ENCODE measurements at places on chromosomes 6 and 20.

DNA sequence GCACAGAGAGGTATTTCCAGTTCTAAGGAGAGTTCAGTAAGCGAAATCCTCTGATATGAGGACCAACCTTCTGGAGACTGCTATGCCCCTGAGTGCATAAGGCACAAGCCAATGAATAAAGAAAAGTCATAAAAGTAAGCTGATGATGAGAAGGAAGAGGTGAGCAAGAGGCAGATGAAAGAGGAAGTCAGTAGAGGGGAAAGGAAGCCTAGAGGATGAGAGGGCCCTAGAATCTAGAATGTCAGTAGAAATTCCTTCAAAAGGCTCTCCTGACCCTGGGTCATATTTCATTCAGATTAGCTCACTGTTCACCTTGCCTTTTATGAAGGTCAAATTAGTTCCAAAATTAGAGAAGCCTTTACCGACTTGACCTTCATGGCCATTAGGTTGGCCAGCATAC is 209.2 kb downstream of the CD83 start:
- DNase-seq = no peak

DNA sequence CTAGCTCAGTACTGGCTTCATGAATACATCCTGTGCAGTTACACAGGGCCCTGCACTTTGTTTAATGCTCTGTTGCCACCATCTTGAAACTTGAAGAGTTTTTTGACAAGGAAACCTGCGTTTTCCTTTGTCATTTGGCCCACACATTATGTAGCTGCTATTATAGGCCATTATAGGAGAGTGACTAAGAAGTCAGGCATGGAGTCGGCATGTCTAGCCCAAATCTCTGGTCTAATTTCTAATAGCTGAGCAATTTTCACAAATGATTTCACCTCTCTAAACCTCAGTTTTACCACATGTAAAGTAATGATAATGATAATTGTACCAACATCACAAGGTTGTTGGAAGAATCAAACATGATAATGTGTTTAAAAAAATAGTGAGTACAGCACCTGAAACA is 67.1 kb upstream of the MYLIP start:
- DNase-seq = no peak

DNA sequence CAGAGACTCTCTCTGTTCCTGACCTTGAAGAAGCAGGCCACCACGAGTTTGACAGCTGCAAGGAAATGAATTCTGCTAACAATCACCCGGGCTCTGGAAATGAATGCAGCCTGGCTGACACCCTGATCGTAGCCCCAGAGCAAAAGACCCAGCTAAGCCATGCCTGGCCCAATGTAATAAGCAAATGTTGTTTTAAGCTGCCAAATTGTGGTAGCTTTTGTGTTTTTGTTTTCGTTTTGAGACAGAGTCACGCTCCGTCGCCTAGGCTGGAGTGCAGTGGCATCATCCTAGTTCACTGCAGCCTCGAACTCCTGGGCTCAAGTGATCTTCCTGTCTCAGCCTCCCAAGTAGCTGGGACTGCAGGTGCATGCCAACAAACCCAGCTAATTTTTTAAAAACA is 3.3 kb upstream of the OXT start:
- DNase-seq = peak; percentile 10

- DNase-seq = peak; percentile 61
Observed at GRCh38 chr6:16476861-16477260, 238.5 kb downstream of the GMPR start.

GRCh38 chr6:151291722-151292059 is 51.9 kb downstream of the AKAP12 start:
- no peak for DNase-seq

GRCh38 chr6:88165844-88166492 is at the start of gene CNR1:
TSS of gene CNR1 (minus strand) at chr6:88166347. CDS start at chr6:88145274, 21,073 bp downstream.
- peak; percentile 77 for DNase-seq

DNA sequence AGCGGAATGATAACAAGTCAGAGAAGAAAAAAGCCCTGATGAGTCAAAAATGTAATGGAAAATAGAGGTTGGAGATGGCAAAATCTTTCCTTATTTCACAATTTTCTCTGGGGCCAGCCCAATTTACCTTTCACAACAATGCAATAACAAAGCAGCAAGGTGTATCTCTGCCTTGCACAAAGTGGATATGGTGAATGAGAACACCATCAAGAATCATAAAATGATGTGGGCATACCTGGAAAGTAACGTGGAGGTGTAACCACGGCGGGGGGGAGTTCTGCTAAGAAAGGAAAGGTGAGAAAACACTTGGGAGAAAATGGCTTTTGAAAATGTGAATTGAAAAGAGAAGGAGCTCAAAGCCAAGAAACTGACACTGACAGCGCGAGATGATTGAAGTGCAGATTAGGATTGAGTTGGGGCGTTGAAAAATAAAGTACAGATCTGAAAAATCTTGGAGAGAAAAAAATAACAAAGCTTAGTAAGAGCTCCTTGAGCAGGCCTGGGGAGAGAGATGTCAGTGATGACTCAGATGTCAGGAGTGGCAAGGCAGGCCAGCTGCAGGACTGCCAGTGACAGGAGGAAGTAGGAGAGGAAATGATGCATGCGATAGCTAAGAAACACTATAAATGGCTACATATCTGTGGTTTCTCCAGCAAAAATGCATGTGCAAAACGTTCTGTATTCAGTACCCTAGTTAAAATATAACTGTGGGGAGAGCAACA is 26.2 kb downstream of the ARHGAP18 start:
- DNase-seq = peak; percentile 76

DNA sequence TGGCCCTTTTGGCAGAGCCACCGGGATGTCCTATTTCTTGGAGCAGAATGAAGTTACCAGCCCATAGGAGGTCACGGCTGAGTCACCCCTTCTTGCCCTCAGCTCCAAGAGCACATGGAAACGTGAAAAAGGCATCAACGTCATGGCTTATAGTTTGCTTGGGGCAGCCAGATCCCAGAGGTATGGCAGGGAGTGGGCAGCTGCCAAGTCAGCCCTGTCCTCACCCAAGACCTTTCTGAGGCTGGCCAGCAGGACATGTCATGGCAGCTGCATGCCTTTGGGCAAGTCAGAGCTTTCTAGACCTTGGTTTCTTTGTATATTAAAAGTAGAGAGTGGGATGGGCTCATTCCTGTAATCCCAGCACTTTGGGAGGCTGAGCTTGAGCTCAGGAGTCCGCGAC is 8.2 kb upstream of the MDFI start:
- no peak for DNase-seq

DNA sequence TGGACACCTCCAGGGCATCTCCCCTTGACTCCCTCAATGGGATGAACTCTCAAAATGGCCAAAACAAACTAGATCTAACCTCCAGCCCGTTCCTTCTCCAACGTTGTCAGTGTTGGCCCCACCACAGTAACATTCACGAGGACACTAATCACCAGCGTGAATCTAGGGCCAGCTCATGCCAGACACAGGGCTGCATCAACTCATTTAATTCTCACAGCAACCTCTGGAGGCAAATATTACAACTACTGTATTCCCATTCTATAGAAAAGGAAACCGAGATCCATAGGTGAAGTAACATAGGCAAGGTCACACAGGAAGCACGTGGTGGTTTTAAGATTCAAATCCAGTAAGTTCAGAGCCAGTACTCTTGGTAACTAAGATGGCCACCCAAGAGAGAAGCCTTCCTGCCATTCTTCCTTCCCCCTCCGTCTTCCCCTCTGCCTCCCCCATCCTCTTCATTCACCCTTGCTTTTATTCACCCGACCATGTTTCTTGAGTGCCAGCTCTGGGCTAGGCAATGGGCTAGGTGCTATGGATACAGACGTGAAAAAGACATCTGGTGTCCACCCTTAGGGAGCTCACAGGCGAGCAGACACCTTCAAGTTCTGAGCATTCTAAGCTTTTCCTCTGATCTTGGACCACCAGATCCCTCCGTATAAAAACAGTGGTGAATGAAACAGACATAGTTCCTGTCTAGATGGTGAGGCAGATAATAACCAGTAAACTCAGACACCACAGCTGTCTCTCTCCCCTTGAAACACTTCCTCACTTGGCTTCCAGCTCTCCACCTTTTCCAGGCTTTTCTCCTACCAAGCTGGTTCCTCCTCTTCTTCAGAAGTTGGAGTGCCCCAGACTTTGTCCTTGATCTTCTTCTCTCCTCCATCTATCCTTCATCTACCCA is 9.6 kb downstream of the CCM2L start:
- DNase-seq = no peak

DNA sequence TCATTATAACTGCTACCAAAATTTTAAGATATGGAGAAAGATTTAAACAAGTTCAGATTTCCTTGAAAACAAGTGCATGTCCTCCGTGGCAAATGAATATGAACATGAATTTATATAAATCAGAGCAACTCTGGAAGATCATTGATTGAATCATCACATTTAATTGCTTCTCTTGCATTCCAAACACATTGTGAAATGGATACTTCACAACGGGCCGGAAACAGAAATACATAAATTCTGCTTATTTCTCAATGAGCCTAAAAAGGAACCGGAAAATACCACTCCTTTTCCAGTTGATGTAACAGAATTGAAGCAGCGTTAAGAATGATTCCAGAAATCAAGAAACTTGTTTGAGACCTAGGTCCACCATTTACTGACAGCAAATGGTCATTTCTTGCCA is 134.6 kb upstream of the BTN3A2 start:
- DNase-seq = no peak

DNA sequence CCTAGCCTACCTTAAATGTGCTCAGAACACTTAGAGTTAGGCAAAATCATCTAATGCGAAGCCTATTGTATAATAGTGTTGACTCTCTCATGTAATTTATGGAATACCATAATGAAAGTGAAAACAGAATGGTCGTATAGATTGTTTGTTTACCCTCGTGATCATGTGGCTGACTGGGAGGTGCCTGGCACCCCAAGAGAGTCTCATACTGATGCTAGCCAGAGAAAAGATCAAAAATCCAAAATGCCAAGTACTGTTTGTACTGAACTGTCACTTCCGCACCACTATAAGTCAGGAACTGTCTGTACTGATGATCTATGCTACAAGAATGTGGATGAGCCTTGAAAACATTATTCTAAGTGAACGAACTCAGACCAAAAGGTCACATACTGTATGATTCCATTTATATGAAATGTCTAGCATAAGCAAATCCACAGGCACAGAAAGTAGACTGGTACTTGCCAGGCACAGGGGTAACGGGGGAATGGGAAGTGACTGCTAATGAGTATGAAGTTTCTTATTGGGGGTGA is 22.4 kb downstream of the ZMYND8 start:
- DNase-seq = no peak

DNA sequence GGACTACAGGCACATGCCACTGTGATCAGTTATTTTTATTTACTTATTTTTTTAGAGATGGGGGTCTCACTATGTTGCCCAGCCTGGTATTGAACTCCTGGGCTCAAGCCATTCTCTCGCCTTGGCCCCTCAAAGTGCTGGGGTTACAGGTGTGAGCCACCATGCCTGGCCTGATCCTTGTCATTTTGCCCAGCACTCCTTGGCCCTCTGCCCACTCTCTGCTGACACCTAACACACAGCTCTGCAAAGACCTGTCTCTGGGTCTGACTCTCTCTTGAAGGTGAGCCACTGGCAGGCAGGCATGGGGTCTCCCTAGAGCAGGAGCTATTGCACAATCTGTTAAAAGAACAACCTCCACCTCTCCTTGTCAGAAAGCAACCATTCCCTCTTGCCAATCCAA is 155.6 kb downstream of the ZFP64 start:
- DNase-seq = no peak

DNA sequence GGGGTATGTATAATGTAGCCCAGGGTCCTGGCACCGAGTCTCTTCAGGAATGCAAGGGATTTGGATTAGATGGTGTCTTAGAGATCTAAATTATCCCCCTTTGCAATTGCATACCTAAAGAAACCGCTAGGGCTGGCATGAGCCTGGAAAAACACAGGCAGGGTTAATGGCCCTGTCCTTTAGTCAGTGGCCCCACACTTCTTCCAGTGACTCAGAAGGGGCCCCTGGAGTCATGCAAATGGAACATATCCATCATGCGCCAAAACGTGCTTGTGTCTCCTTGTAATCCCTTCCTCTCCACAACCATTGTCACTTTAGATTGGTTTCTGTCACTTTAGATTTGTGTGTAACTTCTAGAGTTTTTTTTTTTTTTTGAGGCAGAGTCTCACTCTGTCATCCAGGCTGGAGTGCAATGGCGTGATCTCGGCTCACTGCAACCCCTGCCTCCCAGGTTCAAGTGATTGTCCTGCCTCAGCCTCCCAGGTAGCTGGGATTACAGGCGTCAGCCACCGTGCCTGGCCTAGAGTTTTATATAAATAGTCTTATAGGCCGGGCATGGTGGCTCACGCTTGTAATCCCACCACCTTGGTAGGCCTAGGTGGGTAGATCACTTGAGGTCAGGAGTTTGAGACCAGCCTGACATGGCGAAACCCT is 8.7 kb upstream of the MYBL2 start:
- DNase-seq = no peak

GRCh38 chr6:164185471-164185871 is 771.0 kb downstream of the QKI start:
- no peak for DNase-seq

- DNase-seq = no peak
Observed at GRCh38 chr6:85660181-85660611, 17.5 kb upstream of the SYNCRIP start.

DNA sequence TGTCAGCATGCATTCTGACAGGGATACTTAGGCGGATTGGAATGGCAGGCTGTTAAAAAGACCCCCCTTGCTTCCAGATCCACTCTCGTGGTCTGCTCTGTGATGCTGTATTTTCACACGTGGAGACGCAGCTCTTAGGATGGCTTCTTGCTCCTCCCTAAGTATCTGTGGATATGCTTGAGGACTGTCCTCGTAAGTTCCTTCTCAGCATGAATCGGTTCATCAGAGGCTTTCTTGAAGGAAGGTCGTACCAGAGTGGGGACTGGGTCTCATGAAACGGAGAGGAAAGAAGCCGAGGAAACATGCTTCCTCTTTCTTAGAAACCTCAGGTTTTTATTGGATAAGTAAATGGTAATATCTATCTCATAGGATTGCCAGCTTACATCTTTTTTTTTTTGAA is 220.4 kb downstream of the FARS2 start:
- no peak for DNase-seq

DNA sequence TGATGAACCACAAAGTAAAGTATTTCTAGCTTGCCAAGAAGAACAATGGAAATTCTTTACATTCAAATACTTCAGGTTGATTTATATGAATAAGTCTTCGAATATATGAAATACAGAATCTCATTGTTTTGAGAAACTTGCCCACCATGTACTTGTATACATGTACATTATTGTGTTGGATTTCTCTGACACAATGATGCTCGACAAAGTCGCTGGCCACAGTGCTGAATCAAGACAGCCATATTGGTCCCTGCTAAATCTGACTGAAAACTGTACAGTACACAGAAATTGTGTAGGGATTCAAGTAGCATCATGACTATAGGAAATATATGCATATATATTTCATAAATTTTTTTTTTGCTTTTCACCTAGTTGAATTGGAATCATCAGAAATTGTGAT is 13.1 kb upstream of the LIN28B start:
- DNase-seq = no peak

Data from GM20000 (cell line).